ENCODE measurements at places on chromosomes 7 and 10.

- no peak for DNase-seq
Measured at GRCh38 chr7:96287132-96287531, 34.8 kb downstream of the SLC25A13 start.

DNA sequence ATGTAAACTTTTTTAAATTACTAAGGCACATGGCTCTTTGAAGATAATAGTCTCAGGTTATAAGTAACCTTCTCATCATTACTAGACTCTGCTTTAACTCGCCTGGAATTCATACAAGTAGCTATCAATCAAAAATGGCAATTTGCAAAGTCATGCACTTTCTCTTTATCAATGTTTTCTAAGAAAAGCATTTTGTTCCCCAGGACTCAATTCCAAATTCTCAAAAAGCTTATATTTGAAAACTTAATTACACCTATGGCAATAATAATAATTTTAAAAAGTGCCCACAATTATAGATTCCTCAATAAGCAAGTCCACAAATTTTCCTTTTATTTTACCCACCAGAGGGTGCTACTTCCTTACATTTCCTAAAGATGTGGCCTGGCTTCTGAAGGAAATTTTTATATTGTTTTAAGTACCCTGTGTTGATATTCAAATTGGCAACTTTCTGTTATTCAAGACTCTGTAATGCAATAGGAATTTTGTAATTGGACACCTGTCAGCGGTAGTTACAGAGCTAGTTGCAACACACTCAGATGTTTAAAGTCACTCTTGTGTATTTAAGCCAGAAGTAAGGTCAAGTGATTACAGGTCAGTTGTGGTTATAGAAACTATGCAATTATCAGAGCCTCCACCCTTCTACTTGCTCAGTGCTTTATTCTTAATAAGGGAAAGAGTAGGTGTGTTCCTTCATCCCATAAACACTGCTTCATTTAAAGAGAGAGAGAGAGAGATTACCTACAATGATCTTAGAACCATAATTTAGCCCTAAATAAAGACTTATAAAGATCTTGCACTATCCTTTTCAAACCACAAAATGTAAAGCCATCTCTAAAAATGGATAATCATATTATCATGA is 47.1 kb upstream of the HYAL4 start:
- DNase-seq, result peak; percentile 94

GRCh38 chr10:123912466-123912865 is 20.9 kb upstream of the CPXM2 start:
- DNase-seq, result no peak

- DNase-seq, result no peak
Measured at GRCh38 chr10:119431034-119431772, 111.3 kb downstream of the RGS10 start.

DNA sequence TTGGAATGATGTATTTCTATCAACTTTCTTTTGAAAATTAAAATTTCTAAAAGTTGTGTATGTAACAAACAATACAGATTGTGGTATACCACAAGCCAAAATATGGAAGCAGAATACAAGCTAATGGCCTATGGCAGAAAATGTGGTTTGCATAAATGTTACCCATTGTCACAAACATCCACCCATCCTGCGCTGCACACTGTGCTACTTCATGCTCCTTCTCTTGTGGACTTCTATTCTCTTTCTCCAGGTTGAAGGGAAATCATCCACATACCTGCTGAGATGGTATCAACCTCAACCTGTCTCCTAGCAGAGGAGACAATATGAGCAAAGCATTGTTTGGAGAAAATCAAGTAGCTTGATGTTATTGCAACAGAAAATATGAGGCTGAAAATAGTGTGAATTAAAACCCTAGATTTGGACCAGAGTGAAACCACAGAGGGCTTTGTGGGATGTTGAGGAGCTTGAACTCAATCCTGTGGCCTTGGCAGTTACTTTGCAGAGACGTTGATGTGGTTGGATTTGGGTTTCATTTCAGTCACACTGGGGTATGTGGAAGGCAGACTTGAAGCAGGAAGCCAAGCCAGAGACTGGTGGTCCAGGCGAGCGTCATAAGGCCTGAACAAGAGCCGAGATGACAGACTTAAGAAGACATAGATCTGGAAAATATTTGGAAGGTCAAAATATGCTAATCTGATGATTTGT is 63.8 kb downstream of the ICA1 start:
- no peak for DNase-seq
